ENCODE measurements at places on chromosomes 1 and 21. TPM values are rescaled to one million over a fixed set of nuclear protein-coding genes. Genes with fewer than 3 reads are reported as not detected.

- DNase-seq: no peak
These were observed 413.9 kb downstream of the RPS6KC1 start for GRCh38 chr1:213464786-213465460.

GRCh38 chr1:29286194-29286767, 50.0 kb downstream of the PTPRU start:
- no peak for DNase-seq

GRCh38 chr21:42350927-42351426, at the start of gene TFF2:
Gene TFF2 (minus strand): TSS chr21:42350994. CDS start chr21:42350957, 37 bp downstream.
- no peak for DNase-seq

- peak; percentile 24 for DNase-seq
These were observed 25.0 kb downstream of the SZT2 start for GRCh38 chr1:43414634-43415223.

The UCHL5 gene
- 36.3 TPM for total RNA-seq

DNA sequence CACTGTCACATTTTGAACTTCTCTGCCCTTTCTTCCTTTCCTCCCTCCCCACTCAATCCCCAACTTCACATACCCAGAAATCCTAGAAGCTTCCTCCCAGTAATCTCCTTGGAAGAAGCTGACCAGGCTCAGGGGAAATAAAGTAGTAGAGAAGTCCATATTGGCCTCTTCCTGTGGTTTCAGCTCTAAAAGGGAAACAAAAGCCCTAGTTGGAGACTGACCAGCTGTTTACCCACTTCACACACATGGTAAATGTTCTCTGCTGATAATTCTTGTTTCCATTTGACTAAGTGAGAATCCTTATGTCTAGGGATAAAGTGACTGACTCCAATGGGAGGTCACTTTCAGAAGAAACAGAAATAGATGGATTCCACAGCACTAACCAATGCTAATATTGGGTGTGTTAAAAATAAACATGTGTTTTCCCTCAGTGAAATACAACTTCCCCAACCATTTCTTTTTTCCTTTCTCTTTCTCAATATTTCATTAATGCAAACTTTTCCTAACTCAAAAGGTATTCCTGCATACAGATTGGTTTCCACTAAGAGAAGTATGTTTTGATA, 178.9 kb upstream of the DPT start:
- DNase-seq: no peak

DNA sequence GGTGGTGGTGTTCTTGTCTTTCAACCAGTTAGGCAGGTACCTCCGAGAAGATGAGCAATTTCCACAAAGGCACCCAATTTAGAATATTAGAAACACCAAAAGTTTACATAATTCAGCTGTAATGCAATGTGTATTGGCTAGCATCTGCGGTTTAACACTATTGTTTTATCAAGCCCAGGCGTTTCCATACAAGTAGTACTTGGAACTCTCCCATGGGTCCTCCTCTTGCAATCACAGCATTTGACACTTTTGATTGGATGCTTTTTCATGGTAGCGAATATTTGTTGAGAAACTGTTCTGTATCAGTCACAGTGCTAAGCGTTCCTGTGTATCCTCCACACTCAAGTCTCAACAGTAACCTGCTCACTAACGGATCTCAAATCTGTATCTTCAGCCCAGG, 20.1 kb upstream of the MAP1LC3C start:
- DNase-seq: no peak

GRCh38 chr1:71081697-71082080, 854 bp upstream of the ZRANB2 start:
- no peak for DNase-seq

- DNase-seq: no peak
These were observed 98.1 kb upstream of the NFIA start for GRCh38 chr1:60984062-60984799.

The PDE4B gene
- total RNA-seq: 53.2 TPM

GRCh38 chr1:2230781-2231531, 2.8 kb downstream of the SKI start:
- no peak for DNase-seq

DNA sequence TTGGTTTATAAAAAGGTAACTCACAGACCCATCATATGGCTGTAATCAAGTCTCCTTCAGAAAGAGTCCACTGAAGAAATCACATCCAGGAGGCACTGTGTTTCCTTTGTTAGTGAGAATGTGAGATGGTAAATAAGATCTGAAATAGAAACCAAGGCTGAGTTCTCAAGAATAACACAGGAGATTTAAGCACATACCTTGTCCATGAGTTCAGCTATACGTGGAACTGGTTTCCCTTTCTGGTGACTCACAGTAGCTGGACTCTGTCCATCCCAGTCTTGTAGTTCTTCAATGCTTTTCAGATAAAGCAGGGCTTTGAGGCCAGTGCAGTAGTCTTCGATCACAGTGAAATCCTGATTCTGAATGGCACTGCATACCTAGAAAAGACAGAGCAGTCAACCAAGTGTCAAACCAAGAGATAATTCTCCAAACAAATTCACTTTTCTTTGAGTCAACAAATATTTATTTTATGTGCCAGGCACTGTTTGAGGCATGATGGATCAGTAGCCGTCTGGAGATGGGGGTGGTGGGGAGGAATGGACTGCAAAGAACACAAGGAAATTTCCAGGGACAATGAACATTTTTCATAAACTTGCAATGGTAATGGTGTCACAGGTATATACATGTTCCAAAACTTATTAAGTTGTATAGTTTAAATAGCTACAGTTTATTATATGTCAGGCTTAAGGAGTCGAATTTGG, 471.4 kb downstream of the PTBP2 start:
- peak; percentile 86 for DNase-seq

The AADACL3 gene
- not detected for total RNA-seq

The ERRFI1 gene
- 51.0 TPM for total RNA-seq

DNA sequence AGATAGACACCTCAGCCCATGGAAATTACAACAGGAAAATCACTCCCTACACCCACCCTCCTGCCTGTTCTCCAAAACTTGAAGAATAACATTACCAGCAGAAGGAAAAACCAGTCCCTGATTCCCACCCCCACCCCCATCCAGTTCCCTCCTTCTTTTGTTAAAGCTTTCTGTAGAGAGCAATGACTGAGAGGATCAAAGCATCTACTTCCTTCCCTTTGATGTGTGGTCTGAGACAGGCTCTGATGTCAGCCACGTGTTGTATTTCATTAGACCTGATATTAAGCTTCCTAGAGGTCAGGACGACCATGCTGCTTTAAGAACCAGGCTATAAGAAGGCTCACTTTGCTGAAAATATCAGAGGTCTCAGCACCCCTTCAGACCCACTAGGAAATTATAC, 73.9 kb upstream of the HAO2 start:
- no peak for DNase-seq

DNA sequence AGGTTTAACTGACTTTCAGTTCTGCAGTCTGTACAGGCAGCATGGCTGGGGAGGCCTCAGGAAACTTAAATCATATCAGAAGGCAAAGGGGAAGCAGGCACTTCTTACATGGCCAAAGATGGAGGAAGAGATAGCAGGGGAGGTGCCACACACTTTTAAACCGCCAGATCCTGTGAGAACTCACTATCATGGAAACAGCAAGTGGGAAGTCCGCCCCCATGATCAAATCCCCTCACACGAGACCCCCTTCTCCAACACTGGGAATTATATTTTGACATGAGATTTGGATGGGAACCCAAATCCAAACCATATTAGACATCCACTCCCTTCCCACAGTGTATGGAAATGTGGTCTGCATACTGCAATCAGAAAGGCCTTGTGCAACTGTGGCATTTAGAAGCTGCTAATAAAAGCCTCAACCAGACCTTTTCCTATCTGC, 148.2 kb downstream of the FCRL5 start:
- DNase-seq: no peak

The ADCY10 gene
- total RNA-seq: not detected

The TNFRSF25 gene
- total RNA-seq: 8.8 TPM

GRCh38 chr1:215104283-215104682, 21.7 kb downstream of the KCNK2 start:
- DNase-seq: no peak

DNA sequence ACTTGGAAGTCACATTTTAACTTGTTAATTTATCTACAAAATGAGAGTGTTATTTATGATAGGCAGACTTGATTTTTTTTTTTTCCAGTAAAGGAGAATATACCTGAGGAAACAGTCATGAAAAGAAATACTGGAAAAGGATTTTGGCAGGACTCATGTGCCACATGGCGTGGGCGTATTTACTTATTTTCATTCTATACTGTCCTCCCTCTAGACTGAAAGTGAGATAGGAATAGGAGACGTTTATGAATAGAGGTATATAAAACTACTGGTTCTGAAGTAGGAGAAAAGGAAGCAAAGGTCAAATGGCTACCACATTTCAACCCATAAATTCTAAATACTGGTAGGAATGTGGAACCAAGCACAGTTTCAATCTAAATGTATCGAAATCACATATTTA, 94.8 kb upstream of the MPC2 start:
- no peak for DNase-seq

- DNase-seq: no peak
These were observed 16.9 kb downstream of the PSMB4 start for GRCh38 chr1:151416231-151416630.

DNA sequence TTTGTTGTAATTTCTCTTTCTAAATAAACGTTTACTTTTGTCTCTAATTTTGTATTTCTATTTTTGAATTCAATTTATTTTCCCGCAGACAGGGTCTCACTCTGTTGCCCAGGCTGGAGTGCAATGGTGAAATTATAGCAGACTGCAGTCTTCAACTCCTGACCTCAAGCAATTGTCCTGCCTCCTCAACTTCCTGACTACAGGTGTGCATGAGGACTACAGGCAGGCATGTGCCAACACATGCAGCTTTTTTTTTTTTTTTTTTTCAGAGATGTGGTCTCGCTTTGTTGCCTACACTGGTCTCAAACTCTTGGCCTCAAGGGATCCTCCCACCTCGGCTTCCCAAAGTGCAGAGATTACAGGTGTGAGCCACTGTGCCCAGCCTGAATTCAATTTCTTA, 36.7 kb upstream of the IL20 start:
- DNase-seq: no peak

The SPATA17 gene
- total RNA-seq: 0.07 TPM

- DNase-seq: no peak
These were observed 116.2 kb downstream of the DISP1 start for GRCh38 chr1:222931023-222931422.

The CA14 gene
- not detected for total RNA-seq

GRCh38 chr1:168114845-168115244, 21.9 kb downstream of the GPR161 start:
- no peak for DNase-seq

The CDC42 gene
- 947 TPM for total RNA-seq

The OR6N1 gene
- not detected for total RNA-seq

DNA sequence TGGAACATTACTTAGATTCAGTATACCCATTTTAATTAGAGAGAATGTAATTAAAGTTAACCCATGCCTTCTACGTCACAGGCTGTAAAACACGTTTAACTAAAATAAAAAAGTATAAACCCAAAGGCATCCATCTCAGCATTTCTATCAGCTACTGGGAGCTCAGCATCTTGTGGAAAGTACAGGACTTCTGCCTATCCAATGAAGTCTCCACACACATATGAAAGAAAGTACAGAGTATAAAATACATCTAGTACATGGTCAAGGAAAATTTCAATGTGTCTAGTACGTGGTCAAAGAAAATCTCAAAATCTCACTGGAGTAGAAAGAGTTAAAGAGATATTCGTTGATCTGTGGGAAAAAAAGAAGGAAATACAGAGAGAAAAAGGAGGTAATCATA, 141.4 kb upstream of the ZNHIT6 start:
- no peak for DNase-seq

GRCh38 chr1:21782349-21782867, 541 bp downstream of the USP48 start:
- DNase-seq: no peak

The SLC2A5 gene
- total RNA-seq: not detected

The PAPPA2 gene
- 0.40 TPM for total RNA-seq

The LENEP gene
- 0.56 TPM for total RNA-seq

DNA sequence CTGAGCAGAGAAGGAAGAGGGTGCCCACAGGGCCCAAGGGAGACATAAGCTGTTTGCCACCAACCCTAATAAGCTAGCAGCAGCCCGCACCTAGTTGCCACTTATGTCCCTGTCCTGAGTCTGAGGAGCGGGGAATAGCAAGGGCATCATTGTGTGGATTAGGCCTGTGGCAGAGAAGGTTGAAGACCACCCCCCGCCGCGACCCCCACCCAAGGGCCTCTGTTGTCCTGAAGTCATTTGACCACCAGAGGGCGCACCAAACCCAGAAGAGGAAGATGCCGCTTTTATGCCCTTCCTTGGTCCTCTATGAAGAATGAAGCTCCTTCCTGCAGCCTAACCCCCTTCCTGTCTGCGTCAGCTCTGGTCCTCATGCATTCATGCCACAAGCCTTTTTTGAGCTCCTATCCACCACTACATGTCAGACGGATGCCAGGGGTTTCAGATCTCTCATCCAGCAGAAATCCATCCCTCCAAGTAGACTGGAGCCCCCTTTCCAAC, 16.6 kb downstream of the RHBG start:
- DNase-seq: peak; percentile 19

DNA sequence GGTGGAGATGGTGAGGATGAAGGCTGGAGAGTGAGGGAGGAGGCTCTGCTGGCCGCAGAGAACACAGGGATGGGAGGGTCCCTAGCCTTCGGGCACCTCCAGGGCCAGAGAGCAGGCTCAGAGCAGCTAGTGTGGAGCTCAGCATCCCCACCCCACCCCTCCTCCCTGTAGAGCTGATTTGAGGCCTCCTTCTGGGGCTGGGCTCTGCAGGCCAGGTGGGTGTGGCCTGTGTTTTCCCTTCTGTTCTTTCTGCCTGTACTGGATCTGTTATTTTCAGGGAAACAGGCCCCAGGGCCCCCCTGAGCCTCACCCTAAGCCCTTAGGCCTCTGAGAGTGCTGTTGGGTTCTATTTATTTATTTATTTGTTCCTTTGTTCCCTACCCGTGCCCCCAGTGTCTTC, 44.8 kb downstream of the TMCC2 start:
- DNase-seq: no peak

DNA sequence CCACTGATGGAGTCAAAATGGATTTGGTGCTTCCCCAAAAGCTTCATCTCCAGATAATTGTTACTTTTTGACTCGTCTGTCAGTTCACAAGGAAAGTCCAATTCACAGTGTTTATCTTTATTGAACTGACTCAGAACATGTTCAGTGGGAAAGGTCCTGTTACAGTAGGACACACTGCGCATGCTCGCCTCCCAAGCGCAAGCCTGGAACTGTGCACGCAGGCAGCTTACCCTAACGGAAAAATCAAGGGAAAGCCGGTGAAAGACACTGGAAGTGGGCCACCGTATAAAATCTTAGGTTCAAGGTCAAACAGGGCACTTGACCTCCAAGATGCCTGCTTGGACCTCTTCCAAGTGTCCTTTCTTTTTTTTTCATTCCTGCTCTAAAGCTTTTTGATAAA, 174.6 kb downstream of the USP25 start:
- DNase-seq: no peak

DNA sequence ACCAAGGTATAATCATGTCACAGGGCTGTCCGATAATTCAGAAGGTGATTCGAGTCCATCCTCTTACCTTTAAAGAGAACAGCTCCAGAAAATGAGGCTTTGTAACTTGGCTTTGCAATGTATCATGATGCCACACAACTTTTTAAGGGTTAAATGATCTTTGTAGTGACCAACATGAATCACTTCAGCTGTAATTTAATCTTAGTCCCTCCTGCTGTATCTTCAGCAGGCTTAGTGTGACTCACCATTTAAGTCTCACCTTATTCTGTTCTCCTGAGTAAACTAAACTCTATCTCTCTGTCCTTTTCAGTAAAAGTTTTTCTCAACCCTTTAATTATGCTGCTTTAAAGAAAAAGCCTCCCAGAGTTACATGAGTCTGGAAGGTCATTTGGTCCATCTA, 1.9 kb upstream of the HIVEP3 start:
- DNase-seq: no peak

The C1orf226 gene
- total RNA-seq: 1.4 TPM

The PTGFR gene
- total RNA-seq: 0.13 TPM
